Dorsolateral prefrontal cortex (tissue), 122 donors: ENCODE measurements at places on chromosomes 2 and 18. TPM values are rescaled to one million over a fixed set of nuclear protein-coding genes. Genes with fewer than 3 reads are reported as not detected.

The AQP12A gene
- total RNA-seq: not detected

The LOXHD1 gene
- 0.95 TPM for total RNA-seq

The MRPL53 gene
- total RNA-seq: 46.1 TPM

The PSME4 gene
- total RNA-seq: 38.1 TPM

The ANKRD30B gene
- 4.8 TPM for total RNA-seq

The ALLC gene
- 1.3 TPM for total RNA-seq

The SOCS6 gene
- total RNA-seq: 24.2 TPM

The ANKRD30BL gene
- total RNA-seq: 20.5 TPM

The RAX gene
- not detected for total RNA-seq

The MRO gene
- 35.4 TPM for total RNA-seq

The RNPEPL1 gene
- 23.5 TPM for total RNA-seq

The INO80B gene
- total RNA-seq: 47.1 TPM

The RAB6D gene
- 2.1 TPM for total RNA-seq

The KATNAL2 gene
- total RNA-seq: 19.6 TPM

The UGT1A7 gene
- total RNA-seq: not detected

The NLRC4 gene
- 1.5 TPM for total RNA-seq

The SCN2A gene
- total RNA-seq: 199 TPM

The GPR35 gene
- 5.8 TPM for total RNA-seq

The TEX44 gene
- total RNA-seq: not detected

The SEMA4C gene
- total RNA-seq: 62.2 TPM

The ATP8B1 gene
- total RNA-seq: 7.3 TPM
